Posterior vena cava (tissue), 2 donors: ENCODE measurements at places on chromosomes 5 and 9. TPM values are rescaled to one million over a fixed set of nuclear protein-coding genes. Genes with fewer than 3 reads are reported as not detected.

Gene DNM1
- total RNA-seq, result 19.0 TPM

Gene NINJ1
- total RNA-seq, result 39.5 TPM

Gene TLR4
- total RNA-seq, result 31.3 TPM

Gene IFNB1
- total RNA-seq, result not detected

Gene GBGT1
- 19.9 TPM for total RNA-seq

Gene CDKN2A
- 0.81 TPM for total RNA-seq

Gene SLC4A9
- total RNA-seq, result not detected

Gene PTPDC1
- total RNA-seq, result 11.6 TPM

Gene CCDC171
- total RNA-seq, result 2.6 TPM

Gene MSMP
- not detected for total RNA-seq

Gene TTC23L
- total RNA-seq, result 0.74 TPM

Gene SGCD
- total RNA-seq, result 56.3 TPM

Gene LEAP2
- 0.48 TPM for total RNA-seq

Gene DRD1
- 0.14 TPM for total RNA-seq

Gene BTNL3
- total RNA-seq, result not detected

Gene MAMDC4
- 2.4 TPM for total RNA-seq

Gene FYB1
- total RNA-seq, result 26.0 TPM

Gene FOXI1
- total RNA-seq, result not detected

Gene HSD17B4
- total RNA-seq, result 144 TPM

Gene ENHO
- total RNA-seq, result 0.24 TPM

Gene PHYHD1
- total RNA-seq, result 24.8 TPM

Gene MARCOL
- total RNA-seq, result not detected

Gene IFNE
- total RNA-seq, result not detected

Gene SLC46A2
- total RNA-seq, result 0.28 TPM

Gene TRIM23
- total RNA-seq, result 15.1 TPM

Gene PDLIM4
- total RNA-seq, result 83.2 TPM

Gene PCDHB14
- total RNA-seq, result 8.7 TPM

Gene CD72
- 2.8 TPM for total RNA-seq

Gene C9orf153
- 0.28 TPM for total RNA-seq

Gene SH2D3C
- total RNA-seq, result 18.9 TPM

Gene ANKRD34B
- total RNA-seq, result not detected

Gene MACIR
- 3.6 TPM for total RNA-seq

Gene EIF4E1B
- total RNA-seq, result not detected

Gene PAEP
- total RNA-seq, result not detected

Gene CEL
- 2.8 TPM for total RNA-seq

Gene SLC6A3
- total RNA-seq, result 0.10 TPM

Gene IRX2
- total RNA-seq, result 0.38 TPM

Gene MEIKIN
- total RNA-seq, result 1.4 TPM
